Skeletal muscle cell (primary cell): ENCODE measurements at places on chromosomes 7 and 10.
A peak's percentile ranks its signal among the peaks of the same experiment; 100 is the strongest.

- DNase-seq: no peak
These were observed 4.5 kb upstream of the MGAM start for GRCh38 chr7:141991140-141991539.

DNA sequence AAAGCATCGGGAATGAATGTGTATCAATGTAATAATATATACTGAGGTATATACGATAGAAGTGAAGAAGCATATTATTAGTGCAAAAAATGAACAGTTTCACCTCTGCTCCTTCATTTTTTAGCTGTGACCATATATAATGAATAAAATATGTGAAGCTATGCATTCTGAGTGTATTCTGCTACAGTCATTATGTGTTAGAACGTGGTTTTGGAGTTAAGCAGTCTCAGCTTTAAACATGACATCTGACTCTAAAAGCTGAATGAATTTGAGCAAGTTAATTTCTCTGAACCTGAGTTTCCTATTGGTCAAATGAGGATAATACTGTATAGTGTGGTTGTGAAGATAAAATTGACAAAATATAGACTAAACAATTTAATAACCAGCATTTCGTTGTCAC lies 358.1 kb downstream of the SUGCT start:
- no peak for DNase-seq

- DNase-seq: no peak
These were observed 152.7 kb downstream of the BICC1 start for GRCh38 chr10:58665361-58665760.

- DNase-seq: no peak
These were observed 52.0 kb upstream of the GNA12 start for GRCh38 chr7:2896131-2896530.

- no peak for DNase-seq
These were observed 52.1 kb downstream of the SH2D4B start for GRCh38 chr10:80589726-80590373.

- DNase-seq: no peak
These were observed 173.4 kb downstream of the FAM107B start for GRCh38 chr10:14601326-14601725.

GRCh38 chr10:79221110-79222051 lies 125.9 kb upstream of the PPIF start:
- peak; percentile 95 for DNase-seq

- DNase-seq: no peak
These were observed 469 bp upstream of the NOC3L start for GRCh38 chr10:94363251-94363565.

DNA sequence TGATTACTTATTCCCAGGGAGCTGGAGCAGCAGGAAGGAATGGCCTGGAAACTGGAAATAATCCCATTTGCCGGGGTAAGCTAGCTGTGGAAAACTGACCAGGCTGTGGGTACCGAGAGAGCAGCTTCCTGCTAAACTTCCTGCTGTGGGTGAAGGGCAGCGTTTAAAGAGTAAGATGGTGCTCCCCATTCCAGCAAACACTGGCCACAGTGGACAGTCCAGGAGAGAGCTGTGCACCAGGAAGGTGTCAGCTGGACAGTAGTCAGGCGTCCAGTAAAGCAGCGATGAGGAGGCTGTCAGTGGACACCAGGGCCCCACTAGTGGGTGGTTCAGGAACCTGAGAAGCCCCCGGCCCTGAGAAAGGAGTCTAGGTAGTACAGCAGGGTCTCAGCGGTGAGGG lies 55.4 kb downstream of the TBXAS1 start:
- DNase-seq: no peak

DNA sequence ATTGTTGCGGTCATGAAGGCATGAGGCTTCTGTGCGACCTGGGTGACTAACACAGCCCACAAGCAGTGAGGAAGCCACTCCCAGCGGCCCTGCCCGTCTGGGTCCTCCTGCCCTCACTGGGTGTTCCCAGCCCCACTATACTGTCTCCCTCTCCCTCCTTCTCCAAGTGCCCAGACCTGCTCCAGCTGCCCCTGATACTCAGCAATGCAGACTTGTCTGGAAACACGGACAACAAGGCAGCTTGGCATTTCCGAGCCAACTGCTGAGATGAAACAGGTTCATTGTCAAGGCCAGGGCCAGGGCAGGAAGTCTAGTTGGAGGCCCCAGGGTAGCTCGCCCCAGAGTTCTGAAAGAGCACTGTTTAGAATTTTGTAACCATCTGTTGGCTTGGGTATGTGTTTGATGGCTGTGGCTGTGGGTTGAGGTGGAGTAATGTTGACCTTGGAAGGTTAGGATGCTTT lies 95.7 kb downstream of the RBM20 start:
- DNase-seq: no peak

DNA sequence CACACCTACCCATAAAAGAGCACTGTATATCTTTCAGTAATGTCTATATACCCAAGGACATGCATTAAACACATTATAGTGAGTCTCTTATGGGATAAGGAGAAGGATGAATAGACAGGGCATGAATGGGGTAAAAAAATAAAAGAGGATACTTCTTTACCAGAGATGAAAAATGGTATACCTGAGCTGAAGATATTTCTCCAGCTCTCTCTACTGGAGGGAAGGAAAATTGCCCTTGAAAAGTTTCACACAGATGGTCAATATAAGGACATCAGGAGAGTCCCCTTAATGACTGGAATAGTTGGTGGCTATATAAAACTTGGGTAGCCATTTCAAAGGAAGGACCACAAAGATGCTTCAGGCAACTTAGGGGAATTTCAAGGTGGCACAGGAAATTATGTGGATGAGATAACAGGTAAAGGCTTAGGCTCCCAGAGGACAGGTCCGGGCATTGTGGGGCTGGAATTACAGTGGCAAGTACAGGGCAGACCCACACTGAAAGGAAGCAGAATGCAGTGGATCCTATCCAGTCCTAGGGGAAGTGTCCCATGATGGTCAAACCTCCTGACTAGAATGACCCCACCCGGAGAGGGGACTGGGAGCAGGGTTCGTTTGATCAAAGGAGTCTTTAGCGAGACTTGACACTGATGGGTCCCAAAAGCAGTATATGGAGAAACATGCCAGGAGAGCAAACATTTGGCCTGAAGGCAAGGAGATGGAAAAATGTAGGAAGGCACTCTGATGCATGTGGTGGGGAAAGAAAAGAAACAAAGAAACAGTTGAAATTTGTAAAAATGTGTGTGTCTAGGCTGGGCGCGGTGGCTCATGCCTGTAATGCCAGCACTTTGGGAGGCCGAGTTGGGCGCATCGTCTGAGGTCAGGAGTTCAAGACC lies 35.6 kb downstream of the PLAU start:
- no peak for DNase-seq

- peak; percentile 64 for DNase-seq
These were observed 14.5 kb upstream of the PAX4 start for GRCh38 chr7:127632276-127632910.

DNA sequence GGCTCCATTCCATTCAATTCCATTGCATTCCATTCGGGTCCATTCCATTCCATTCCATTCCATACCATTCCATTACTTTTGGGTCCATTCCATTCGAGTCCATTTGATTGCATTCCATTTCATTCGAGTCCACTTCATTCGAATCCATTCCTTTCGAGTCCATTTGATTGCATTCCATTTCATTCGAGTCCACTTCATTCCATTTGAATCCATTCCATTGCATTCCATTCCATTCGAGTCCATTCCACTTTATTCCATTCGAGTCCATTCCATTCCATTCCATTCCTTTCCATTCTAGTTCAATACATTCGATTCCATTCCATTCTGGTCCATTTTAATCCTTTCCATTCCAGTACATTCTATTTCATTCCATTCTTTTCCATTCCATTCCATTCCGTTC lies 334.0 kb downstream of the ZNF33B start:
- DNase-seq: no peak

- peak; percentile 15 for DNase-seq
These were observed 334.3 kb downstream of the CACNA2D1 start for GRCh38 chr7:82109288-82109687.

- no peak for DNase-seq
These were observed 2.9 kb upstream of the CD36 start for GRCh38 chr7:80635533-80635932.

GRCh38 chr10:17023386-17024298 lies 106.0 kb downstream of the CUBN start:
- DNase-seq: peak; percentile 94

- no peak for DNase-seq
These were observed 6.0 kb upstream of the CROT start for GRCh38 chr7:87339373-87339897.

DNA sequence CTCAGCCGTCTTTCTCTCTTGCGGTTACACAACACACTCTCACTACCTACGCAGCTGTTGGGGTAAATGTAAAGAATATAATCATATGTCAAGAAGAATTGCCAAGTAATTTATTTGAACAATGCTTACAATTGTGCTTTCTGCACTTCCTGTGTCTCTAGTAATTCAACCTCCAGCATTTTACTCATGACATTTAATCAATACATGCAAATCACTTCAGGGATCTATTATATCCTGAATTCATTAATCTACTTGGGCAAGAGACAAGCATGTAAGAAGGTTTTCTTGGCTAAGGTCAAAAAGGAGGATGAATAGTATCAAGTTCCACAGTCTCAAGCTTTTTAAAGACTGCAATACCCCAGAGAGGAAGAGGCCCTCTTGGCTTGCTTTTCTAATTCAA lies 562.9 kb upstream of the ADARB2 start:
- DNase-seq: no peak

DNA sequence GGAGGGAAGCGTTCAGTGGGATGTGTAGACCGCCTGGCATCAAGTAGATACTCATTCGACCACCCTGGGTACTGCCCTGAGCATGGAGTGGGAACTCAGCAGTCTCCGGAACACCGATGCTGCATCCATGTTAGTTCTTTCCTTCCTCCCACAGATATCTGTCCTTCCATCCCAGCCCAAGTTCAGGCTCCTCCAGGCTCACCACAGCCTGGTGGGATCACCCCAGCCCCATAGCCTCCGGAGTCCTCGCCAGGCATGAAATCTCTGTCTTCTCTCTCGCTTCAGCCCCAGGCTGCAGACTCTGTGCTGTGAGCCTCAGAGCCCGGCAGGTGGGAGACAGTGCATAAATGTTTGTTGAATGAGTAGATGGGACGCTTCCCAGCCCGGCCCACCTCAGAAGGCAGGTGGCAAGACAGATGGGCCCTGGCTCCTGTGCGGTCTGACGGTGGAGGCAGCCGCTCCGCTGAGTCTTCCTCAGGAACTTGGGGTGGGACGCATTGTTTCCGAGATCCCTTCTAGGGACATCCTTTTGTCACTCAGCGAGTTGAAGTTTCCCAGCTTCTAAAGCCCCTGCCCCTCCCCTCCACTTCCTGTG lies 42.9 kb downstream of the ELFN1 start:
- DNase-seq: no peak

DNA sequence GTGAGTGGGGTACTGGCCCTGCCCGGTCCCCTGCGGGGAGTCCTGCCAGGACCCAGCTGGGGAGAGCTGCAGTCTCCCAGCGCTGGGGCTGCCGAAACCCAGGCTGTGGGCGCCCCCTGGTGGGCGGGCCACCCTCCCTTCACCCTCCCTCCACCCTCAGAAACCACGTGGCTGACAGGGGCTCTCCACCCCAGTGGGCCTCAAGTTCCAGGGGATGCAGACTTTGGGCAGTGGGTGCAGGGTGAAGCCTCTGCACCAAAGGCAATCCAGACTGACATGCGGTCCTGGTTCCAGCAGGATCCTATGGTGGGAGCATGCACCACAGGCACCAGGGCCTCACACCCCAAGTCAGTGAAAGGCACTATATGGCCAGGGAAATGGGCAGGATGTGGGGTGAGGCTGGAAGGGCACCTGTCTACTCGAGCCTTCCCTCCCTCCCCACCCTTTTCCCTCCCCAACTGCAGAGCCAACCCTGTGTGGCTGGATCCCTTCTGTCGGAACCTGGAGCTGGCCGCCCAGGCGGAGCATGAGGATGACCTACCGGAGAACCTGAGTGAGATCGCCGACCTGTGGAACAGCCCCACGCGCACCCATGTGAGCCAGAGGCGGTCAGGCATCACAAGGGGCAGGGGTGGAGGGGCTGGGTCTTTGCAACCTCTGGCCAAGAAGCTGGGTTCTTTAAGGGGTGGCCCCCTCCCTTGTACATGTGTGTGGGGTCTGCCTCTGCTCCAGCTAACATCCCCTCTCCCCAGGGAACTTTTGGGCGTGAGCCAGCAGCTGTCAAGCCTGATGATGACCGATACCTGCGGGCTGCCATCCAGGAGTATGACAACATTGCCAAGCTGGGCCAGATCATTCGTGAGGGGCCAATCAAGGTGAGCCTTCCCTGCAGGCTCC lies 38.8 kb downstream of the PSAP start:
- DNase-seq: no peak

DNA sequence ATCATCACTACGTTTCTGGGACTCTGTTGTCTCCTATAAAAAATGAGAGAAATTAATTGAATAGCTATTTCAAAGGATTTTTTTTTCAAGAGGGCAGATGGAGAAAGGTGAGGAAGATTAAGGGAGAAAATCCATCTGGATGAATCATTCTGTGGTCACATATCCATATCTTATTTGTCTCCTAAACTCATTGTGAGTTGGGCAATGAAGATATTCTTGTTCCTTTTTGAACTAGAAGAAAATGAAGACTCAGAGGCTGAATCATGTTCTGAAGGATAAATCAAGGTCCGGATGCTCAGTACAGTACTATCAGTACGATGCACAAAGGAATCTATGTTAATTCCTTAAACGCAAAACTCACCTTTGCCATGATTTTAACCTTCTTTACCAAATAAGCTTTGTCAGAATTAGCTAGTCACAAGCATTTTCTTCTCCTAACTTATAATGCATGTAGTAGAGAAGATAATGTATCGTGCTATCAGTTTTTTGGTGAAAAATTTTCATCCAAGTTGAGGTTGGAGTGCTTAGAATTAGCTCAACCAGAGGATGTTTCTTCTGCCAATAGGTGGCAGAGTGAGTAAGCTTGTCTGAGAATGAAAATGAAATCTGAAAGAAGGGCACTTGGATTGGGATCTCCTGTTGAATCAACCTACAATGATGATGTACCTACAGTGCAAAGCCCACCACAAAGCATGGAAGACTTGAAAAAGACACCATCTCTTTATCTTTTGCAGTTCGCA lies 446.9 kb downstream of the KIF20B start:
- DNase-seq: no peak

DNA sequence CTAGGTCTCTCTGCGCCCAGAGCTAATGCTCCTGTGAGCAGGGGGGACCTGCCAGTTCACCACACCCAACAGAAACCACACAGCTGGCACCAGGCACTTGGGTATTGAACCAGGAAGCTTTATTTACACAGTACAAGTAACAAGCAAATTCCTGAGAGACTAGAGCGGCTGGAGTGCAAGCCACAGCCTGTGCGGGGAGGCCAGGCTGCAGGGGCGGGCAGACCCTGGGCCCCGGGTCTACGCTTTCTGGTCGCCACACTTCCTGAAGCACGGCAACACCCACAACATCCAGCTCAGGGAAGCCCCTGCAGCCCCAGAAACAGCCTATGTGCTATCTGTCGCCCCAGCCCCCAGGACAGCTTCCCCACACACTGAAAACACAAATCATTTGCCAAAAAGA lies 125.0 kb downstream of the FAM53B start:
- no peak for DNase-seq

GRCh38 chr10:5788969-5789368 lies 24.3 kb downstream of the GDI2 start:
- DNase-seq: no peak
